ENCODE measurements at places on chromosomes 12 and 14.

DNA sequence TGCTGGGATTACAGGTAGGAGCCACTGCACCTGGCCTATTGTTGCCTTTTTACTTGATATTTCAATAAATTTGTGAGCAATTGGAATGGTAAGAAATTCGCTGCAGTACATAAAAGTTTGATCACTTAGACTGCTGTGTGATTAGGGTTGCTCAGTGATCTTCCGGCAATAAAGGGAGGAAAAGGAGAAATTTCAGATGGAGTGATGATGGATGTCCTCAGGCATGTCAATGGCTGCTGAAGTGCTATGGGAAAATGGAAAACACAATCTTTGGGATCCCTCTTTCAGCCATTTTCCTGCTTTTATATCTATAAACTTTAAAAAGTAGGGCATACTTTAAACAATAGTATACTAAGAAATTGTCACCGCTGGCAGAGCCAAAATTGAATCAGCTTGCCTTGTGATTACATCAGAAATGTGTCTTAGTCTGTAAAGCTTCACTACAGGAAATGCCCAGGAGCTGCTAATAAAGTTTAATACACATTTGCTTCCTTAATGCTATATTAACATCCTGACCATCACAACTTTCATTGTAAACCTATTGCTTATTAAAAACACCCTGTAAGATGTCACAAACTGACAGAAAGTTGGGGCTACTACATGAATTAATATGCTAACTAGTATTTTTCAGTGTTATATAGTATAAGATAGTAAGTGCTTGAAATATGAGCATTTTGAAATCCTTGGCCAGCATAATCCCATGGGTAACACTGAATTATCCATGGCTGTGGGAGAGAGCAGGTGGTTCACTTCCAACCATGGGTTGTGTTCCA lies 13.7 kb upstream of the FBXL14 start:
- no peak for DNase-seq

GRCh38 chr12:45191239-45191638 lies 24.7 kb upstream of the ANO6 start:
- DNase-seq: no peak

- no peak for DNase-seq
These were observed 483.8 kb downstream of the NOVA1 start for GRCh38 chr14:26113911-26114640.

- peak; percentile 66 for DNase-seq
These were observed 6.3 kb upstream of the LTBP2 start for GRCh38 chr14:74618078-74618952.

- DNase-seq: no peak
These were observed 227.1 kb upstream of the KRR1 start for GRCh38 chr12:75738486-75738885.

GRCh38 chr12:63995512-63995911 lies 151.0 kb downstream of the SRGAP1 start:
- no peak for DNase-seq

- no peak for DNase-seq
These were observed 1.6 kb downstream of the IPO4 start for GRCh38 chr14:24186831-24187538.

DNA sequence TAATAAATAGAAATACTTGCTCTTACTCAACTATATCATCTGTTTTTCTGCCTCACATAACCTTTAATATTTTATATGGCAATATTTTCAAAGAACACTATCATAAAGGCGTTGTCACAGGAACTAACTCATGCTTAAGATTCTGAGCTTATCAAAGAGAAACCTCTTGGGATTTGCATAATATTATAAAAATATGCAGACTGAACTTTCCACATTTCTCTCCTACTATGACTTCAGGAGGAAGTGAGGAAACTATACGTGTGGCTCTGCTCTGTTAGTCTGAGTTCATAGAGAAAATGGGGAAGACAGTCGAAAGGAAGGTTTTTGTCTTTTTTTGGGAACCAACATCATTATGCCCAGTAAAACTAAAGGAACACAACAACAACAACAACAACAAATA lies 124.7 kb downstream of the GARIN6 start:
- no peak for DNase-seq

DNA sequence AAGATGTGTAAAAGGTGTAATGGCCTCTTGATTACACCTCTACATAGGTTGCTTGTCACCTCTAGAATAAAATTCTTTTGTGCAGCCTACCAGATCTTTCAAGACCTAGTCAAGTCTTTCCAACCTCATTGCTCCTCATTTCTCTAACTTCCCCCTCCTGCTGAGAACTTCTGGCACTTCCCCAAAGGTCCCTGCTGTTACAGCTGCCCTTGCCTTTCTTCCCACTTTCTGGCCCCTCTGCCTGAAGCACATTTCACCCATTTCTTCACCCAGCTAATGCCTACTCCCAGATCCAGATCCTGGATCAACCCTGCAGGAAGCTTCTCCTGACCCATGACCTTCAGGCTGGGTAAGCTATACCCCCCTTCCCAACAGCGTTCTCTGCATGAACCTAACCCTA lies 1.5 kb downstream of the TSHR start:
- DNase-seq: no peak

DNA sequence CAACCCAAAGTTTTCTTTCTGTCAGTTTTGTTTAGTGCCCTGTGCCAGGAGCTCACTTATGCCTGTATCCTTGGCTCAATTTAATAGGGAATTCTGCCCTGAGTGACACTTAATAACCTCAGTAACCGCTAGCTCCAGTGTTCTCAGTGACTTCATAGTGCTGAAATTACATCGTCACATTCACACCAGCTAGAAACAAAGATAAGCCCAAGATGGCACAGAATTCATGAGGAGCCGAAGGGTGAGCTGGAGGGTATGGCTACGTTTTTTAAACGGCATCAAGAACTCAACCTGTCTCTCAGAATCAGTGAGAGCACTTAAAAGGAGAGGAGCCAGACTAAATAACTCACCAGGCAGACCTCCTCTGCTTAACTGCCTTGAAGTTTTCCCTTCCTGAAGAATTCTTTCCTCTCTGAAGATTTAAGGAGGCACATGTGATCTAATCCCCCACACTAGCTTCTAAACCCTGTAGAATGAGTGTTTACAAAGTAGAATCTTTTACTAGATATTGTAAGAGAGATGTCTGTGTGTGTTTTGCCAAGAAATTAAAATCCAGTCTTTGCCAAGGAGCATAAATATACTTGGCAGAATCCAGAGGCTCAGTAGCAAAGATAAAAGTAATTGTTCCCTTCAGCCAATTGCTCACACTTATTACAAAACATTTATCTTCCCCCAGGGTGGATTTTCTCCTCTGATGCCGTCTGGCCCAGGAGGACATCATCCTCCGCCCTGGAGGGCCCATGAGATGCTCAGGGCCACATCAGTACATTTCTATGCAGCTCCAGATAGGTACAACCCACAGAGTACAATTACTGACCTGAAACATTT lies 37.3 kb downstream of the PTGER2 start:
- DNase-seq: no peak

DNA sequence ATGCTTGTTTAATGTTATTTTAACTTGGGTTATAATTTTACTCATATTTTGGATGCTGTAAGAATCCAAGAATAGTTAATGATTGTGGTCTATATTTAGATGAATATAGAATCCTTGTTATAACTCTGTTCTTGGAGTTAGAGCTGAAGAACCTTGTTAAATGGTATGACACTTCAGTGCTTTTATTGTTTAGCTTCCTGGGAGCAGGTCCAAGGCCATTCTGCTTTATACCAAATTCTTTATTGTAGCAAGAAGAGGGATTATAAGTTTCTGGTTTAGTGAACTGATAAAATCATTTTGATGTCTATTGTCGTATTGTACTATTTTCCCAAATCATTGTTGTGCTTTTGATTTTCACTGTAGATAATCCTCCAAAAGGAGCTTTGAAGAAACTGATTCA lies 69.4 kb downstream of the MIA2 start:
- no peak for DNase-seq

- no peak for DNase-seq
These were observed 15.2 kb upstream of the PTPRB start for GRCh38 chr12:70652451-70652850.

DNA sequence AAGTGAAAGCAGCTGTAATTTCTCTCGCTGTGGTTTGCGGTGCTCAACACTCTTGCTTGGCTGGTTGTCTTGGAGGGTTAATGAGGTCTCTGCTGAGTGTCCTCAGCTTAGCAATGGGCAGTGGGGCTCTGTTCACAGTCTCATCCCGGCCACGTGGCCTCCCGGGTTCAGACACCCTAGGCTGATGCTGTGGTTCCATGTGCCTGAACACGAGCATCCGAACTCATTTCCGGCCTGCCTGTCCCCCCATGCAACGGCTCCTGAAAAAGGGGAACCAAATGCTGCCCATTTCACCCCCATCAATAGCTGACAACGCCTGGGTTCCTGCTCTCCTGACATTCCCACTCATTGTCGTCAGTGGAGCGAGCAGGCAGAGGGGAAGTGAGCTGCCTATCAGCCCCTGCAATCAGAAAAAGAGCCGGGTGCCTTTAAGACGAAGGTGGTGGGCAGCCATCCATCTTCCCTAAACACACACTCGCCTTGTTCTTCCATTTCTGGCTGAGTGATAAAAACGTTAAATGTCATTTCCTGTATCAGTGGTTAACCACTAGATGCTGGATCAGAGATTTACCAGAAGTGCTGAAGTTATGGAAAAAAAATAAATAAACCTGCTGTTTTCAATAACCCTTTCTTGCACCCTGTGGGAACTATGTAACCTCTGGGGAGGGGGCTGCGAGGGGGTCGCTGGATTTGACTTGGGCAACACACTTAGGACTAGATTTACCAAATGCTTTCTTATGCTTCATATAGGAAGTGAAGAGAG lies 60.3 kb upstream of the BCL2L14 start:
- peak; percentile 80 for DNase-seq

- peak; percentile 8 for DNase-seq
These were observed 1201.5 kb downstream of the BCL11B start for GRCh38 chr14:98070536-98070935.

DNA sequence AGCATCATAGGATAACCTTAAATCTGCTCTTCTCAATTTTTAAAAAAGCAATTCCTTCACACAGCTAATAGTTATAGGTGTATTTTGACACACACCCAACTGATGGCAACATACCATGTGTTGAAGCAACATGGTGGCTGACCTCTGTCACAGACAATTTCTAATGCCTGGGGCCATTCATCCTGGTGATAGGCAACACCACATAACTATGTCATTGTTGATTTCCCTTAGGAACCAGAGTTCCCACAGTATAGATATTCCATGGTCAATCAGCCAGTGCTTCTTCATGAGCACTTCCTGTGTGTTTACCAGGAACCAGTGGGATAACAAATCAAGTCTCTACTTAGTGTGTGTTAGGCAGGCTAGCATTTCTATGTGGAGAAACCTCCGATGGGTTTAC lies 88.3 kb downstream of the FIGNL2 start:
- no peak for DNase-seq

- DNase-seq: no peak
These were observed 27.1 kb upstream of the YY1 start for GRCh38 chr14:100211893-100212292.

DNA sequence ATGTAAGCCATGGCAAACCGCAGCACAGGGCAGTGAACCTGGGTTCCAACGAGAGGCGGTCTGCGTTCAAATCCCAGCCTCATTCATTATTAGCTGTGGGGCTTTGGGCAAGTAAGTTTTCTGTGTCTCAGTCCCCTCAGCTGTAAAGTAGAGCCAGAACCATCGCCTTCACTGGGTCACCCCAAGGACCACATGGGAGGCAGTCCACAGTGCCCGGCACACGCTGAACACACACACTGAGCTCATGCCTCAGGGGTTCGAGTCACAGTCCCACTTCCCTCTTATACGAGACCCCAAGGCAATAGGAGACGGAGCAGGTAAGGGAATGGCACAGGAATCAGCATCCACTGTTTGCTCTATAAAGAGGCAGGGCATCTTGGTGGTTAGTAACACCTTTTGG lies 19.1 kb downstream of the LRTM2 start:
- DNase-seq: no peak

DNA sequence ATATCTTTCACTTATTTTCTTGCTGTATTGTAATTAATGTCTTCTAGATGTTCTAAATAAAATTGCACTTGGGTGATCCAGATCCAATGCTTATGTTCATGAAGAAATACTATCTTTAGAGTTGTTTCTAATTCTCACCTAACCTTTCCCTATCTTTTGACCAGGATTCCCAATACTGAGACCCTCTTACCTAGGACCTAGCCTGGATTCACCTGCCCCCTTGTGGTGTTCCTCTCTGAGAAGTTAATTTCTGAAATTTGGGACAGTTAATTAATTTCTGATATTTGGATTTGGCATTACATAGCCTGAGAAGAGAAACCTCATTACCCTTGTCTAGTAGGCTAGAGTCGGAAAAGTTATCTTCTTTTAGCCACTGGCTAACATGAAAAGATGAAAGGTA lies 29.5 kb downstream of the FOXA1 start:
- DNase-seq: no peak

DNA sequence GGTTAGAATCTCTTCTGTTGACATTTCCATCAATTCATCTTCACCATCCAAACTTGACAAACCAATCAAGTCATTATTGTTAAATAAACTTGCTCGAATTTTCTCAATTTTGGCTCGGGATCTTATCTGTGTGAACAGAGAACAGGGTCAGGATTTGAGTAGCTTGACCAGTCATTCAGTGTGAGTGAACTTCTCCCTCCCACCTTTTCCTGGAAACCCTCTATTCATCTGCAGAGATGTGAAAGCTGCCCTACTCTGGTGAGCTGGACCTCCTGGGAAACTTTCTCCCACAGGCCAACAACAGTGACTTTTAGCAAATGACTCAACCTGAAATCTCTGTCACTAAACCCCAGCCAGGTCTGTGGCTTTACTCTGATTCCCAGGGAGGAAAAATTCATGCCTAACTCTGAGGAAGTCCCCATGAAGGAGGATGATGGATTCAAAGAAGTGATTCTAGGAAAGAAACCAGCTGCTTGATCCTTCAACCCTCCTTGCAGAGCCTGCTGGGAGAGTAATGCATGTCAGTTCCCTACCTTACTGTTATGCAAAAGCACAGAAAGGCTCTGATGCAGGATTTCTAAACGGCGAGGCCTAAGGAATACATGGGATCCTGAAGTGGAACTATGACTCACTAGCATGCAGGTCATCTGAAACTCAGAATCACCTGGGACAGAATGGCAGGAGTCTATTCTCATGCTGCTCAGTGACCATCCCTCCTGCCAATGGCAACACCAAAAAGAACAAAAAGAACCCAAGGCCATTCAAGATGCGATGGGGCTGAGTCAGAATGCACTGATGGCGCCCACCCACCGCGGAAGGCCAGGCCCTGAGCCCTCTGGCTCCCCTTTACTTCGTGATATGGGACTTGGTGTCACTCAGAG lies 58.0 kb downstream of the TRAFD1 start:
- DNase-seq: no peak

DNA sequence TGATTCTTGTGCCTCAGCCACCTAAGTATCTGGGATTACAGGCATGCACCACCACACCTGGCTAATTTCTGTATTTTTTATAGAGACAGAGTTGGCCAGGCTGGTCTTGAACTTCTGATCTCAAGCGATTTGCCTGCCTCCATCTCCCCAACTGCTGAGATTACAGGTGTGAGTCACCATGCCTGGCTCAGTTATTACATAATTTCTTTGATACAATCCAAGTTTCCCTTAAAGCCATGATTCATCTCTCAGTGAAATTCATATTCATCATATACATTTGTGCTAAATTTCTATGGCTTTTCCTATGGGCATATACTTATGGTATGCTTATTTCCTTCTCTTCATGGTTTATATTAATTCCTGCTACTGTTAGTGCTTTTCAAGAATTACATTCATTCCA lies 29.1 kb upstream of the PZP start:
- no peak for DNase-seq
